NCI-H187 (cell line): ENCODE measurements at places on chromosomes 3 and 15.

- DNase-seq = no peak
Observed at GRCh38 chr3:196988241-196989029, 19.8 kb upstream of the PIGZ start.

DNA sequence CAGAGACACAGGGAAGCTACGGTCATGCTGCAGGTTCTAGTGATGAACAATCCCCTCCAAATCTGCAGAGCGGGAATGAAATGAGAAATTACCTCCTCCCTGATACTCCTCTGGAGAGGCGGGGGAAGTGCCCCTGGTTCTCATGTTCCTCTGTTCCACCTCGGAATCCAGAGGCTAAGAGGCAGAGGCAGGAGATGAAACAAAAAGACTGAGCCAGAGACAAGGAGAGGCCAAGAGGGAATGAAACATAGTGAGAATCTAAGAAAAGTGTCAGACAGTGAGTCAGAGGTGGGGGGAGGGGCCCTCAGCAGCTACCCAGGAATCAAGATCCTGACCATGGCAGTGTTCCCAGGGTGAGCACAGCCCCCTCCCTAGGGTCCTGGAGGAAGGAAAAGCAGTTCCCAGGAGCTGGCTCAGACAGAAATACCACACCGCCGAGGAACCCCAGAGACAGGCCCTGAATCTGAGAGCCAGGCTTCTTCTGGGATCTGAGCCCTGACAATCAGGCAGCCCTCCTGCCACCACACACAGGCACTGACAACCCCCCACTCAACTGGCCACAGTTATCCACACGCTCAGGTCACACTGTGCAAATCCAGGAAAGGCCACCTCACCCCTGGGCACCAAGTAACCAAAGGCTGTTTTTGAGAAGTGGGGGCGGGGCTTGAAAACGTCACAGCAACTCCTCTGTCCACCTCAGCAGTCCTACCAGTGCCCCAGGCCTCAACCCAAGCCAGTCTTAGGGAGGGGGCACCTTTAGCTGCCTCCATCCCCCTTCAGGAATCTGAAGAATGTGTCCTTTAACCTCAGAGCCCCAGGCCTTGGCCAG, 2.4 kb downstream of the CSRNP1 start:
- no peak for DNase-seq

DNA sequence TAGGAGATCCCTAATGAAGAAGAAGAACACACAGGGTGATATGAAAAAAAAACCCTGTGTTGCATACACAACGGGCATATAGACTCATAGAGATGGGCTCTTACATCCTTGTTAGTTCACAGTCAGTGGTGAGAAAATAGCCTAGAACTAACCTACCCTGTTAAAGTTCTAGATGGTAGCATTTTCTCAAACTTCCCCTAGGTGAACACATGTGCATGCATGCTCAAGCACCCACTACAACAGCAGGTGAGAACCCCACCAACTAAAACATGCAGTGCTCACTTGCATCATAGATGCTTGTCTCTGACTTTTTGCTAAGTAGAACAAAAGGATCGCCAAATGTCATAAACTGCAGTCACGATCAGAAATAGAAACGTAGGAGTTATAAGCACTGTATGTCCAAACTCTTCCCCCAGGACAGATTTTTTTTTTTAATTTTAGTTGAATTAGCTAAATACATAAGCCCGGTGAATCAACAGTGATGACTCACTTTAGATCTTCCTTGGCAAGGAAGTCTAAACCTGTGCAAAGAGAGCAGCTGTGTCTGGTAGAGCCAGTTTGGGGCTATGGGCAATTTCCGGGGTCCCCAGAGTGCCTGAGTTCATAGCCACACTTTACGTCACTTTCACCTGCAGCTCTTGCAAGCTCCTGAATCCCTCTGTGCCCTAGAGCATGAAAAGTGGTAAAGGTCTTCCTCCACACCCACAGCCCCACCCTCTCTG, 96.2 kb upstream of the SEMA6D start:
- no peak for DNase-seq

DNA sequence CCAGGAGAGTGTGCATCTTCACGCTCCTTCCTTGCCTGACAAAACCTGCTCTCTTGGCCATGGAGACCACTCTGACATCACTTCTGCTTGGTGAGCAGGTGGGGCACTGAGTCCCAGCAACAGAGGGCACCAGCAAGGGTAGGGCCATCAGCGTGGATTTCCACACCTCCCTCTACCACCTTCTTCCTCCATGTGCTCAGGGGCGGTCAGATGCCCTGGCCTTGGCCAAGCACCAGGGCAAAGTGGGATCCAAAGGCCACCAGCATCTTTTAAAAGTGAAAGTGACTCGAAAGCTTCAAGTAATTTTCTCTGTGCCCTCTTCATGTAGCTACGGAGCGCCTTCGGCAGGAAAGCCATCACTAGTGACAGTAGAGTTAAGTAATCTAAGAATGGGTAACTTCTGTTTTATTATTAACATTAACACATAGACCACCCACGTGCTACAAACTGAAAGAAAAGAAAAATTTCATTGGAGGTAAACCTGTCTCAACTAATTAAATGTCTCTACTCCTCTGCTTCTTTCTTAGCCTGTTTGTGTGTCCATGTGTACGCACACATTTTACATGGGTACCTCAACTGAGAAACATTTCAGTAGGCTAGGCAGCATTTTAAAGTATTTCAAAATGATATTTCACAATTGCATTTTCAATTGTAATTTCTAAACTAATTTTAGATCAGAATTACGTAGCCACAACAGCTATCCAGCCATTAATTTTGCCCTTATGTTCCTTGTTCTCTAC, 57.9 kb downstream of the CHSY1 start:
- DNase-seq = no peak

GRCh38 chr3:39125841-39126500, 18.5 kb downstream of the TTC21A start:
- DNase-seq = no peak

DNA sequence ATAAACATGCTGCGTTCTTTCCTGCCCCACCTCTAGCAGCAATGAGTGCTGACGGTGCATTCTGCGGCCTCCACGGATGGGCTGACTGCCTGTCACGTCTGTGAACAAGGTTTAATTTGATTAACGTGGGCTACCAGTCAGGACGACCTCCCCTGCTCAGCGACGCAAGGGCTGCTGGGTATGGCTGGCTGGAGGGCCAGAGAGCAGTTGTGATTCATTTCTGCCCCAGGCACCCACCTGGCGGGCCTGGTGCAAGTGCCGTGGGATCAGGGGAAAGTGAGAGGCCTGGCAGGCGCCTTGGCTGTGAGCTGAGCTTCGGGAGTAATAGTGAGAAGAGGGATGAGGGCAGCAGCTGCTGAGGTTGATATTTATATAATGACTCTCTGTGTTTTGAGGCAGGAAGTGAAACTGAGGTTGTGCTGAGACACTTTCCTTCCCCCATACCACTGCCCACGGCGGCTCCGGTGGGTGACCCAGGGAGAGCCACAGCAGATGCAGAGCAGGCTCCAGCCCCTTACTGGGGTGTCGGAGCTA, 190.4 kb upstream of the BCL6 start:
- no peak for DNase-seq

DNA sequence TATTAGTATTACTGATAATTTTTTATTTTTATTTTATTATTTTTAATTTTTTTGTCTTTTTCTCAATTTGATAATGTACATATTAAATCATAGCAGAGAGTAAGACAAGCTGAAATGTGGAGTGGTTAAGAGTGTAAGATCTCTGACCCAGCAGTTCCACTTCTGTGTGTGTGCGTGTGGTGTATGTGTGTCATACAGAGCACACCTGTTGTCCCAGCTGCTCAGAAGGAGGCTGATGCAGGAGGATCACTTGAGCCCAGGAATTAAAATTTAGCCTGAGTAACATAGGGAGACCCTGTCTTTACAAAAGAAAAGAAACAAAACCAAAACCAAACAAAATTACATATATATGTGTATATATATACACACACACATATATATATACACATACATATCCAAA, 1.4 kb upstream of the CIDEC start:
- no peak for DNase-seq

GRCh38 chr15:92531406-92531805, 124.2 kb downstream of the FAM174B start:
- no peak for DNase-seq

- no peak for DNase-seq
Observed at GRCh38 chr3:159480046-159480445, 508.6 kb upstream of the IL12A start.

DNA sequence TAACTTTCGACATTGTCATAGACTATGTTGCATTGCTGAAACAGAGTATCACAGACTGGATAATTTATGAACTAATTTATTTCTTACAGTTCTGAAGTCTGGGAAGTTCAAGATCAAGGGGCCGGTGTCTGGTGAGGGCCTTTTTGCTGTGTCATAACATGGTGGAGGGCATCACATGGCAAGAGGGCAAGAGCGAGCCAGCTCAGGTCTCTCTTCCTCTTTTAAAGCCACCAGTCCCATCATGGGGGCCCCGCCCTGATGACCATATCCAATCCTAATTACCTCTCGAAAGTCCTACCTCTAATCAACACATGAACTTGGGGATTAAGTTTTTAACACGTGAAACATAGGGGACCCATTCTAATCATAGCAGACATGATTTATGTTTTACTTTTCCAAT, 33.5 kb upstream of the DCUN1D1 start:
- no peak for DNase-seq

GRCh38 chr15:48579945-48580671, 65.4 kb downstream of the FBN1 start:
- DNase-seq = no peak

DNA sequence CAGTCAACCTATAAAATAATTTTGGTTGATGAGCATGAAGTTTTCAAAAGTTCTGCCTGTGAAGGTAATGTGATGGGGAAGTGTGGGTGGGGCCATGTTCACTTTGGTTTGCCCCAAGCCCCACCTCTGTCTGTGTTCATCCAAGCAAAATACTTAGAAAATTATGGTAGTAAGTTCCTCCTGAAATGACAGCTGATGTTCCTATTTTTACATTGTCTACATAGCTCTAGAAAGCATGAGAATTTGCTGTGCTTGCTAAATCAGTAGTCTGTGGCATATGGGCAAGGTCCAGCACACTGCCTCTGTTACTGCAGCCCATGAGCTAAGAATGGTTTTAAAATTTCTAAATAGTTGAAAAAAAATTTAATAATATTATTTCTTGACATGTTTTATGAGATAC, 21.9 kb upstream of the CP start:
- no peak for DNase-seq

GRCh38 chr15:36757189-36757814, 177.9 kb downstream of the CDIN1 start:
- no peak for DNase-seq

DNA sequence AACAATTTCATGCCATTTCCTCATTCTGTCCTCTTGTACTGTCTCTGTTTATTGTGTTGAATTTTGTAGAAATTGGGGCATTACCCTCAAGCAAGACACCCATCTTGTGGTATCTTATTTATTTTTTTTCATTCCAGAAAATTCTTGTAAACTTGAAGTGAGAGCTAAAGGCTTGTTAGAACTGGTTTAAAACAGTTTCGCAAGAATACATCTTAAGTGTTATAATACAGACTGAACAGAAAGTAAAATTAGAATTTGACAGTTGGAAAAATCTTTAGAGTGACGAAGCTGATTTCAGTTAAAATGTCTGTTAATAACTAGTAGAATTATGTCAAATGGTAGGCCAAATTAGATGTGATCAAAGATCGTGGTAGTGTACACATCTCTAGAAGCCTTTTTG, 26.9 kb downstream of the RNF13 start:
- DNase-seq = no peak

DNA sequence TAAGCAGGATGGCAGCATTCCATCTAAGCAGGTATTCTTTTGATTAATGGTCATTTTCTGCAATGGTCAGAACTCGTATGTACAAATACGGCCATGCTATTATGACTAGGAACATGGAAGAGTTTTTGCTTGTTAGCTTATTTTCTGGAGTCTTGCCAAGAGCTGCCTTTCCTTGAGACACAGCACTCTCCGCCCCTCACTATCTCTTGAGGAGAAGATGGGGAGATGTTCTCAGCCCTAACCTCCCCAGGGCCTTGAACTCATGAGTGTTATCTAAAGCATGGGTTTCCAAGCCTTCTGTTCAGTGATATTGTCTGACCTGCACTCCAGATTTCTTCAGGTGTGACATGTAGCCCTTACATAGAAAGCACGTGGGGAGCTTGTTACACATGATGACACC, 65.9 kb upstream of the ACTC1 start:
- DNase-seq = no peak

GRCh38 chr3:71580636-71581456, 2.7 kb downstream of the FOXP1 start:
- DNase-seq = no peak

DNA sequence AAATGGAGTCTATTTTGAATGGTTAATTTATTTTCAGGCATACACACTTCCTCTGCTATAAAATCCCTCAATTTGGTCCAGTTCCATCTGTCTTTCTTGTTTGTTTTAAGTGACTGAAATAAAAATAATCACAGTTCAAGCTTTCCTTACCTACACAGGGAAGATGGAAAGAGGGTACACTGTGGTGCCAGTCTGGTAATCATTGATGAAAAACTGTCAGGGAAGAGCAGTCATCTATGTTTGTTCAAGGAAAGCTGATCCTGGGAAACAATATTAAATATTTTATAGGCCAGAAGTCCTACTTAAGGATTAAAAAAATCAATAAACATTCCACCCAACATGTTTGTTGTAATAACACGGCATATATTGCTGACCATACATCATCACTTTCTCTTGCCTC, 115.2 kb upstream of the KCNMB2 start:
- no peak for DNase-seq

DNA sequence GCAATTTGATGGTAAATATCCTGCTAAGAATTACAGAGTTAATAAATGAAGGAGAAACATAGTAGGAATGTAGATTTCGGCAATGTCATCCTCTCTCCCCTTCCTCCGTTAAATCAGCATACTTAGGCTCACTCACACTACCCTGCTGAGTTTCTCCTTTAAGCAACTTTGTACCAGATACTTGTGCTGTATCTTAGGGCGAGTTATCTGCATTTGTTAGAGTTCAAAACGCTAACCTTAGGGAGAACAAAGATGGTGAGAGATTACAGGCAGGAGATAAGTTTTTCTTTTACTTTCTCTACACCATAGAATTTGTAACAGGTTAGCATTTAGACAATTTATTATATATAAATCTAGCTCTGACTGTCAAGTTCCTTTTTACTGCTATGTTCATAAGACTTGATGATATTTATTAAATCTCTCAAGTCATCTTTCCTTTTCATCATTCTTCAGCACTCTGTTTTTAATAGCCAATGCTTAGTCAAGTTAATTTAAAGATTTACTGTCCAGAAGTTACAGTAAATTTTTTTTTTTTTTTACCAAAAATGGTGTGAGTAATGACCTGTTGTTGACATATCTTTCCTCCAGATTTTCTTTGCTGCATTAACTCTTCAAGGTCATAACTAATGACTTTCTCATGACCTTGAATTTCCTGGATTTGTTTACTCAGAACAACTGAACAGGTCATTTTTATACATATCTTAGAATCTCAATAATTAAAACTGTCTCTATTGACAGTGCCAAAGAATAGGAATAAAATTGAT, 22.2 kb downstream of the SUCNR1 start:
- no peak for DNase-seq
